Liver (tissue), 10 donors: ENCODE measurements at places on chromosomes 3 and 15. TPM values are rescaled to one million over a fixed set of nuclear protein-coding genes. Genes with fewer than 3 reads are reported as not detected.

Gene TICRR
- total RNA-seq = under 0.01 TPM

Gene CHCHD6
- total RNA-seq = 2.9 TPM

Gene SERPINI2
- total RNA-seq = not detected

Gene MOBP
- not detected for total RNA-seq

Gene ITIH1
- 1,022 TPM for total RNA-seq

GRCh38 chr3:129182390-129183185 is 1.1 kb downstream of the CNBP start:
- no peak for DNase-seq

- no peak for DNase-seq
Observed at GRCh38 chr15:66996094-66996493, 69.3 kb upstream of the SMAD3 start.
